ENCODE measurements at places on chromosomes 5 and 9. TPM values are rescaled to one million over a fixed set of nuclear protein-coding genes. Genes with fewer than 3 reads are reported as not detected.

- no peak for DNase-seq
Observed at GRCh38 chr5:10486511-10487344, 45.0 kb downstream of the ROPN1L start.

DNA sequence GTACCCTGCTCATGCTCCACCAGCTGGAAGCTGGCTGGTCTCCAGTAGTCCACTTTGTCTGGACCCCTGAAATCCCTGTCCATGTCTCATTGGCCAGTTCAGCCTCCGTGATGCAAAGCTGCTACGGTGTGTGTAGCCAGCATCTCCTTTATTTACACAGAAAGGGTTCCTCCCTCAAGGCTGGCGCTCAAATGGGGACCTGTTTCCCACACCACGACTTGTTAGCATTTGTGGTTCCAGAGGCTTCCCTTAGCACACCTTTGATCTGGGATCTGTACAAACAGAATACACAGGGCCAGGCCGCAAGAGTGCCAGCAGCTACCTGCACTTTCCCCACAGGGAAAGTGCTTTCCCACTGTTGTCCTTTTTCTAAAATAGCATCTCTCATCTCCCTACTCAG lies 5.7 kb upstream of the SMU1 start:
- no peak for DNase-seq

DNA sequence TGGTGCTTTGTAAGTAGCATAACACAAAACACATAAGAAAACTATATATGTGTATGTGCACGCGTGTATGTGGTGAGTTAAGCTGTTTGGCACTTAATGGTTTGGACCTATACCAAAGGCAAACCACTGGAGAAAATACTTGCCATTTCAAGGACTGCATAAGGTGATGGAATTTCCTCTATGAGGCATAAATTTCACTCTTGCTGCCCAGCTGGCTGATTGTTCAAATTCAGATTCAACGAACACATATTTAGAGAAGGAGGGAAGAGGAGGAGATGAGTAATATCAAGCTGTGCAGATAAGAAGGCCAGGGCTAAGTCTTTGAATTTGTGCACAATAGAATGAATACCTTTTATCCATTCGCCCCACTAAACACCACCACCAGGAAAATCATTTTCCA lies 470.6 kb upstream of the MPDZ start:
- DNase-seq: no peak

DNA sequence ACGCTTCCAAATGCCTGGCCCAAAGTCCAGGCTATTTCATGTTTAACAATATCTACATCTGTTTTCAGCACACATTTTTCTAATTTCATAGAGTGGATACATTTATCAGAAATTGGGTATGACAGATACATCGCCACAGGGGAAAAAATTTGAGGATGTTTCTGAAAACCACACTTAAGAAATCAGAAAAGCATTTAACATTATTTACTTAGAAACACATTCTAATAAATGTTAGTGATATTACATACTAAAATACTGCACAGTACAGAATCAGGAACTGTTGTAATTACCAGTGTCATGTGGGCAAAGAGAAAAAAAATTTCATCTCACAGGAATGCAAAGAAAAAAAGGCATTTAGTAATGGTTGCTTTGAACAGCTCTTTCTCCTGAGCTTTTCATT lies 310.5 kb upstream of the KIF2A start:
- DNase-seq: no peak

DNA sequence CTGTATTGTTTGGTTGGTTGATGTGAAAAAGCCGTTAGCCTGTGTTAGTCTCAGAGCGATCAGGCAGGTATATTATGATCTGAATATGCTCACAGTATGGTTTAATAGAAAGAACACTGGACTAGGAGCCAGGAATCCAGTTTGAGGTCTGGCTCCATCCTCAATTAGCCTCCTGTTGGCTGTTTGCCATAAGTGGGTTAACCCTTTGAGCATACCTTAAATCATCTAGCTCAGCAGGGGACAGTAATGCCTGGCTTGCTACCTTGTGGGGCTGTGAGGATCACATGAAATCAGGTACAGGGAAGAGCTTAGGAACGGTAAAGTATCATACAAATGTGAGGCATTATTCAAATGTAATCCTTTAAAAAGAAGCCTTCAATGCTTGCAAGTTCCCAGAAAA lies 104.7 kb downstream of the CMYA5 start:
- DNase-seq: no peak

Gene SPINK6
- 3.0 TPM for total RNA-seq

Gene GPX3
- 147 TPM for total RNA-seq

Gene BRINP1
- total RNA-seq: 0.09 TPM

Gene CA9
- not detected for total RNA-seq
